Foreskin keratinocyte (primary cell): ENCODE measurements at places on chromosomes 1 and 21. TPM values are rescaled to one million over a fixed set of nuclear protein-coding genes. Genes with fewer than 3 reads are reported as not detected.

NRDC gene
- 146 and 157 TPM in 2 replicates for total RNA-seq

- DNase-seq = no peak
Observed at GRCh38 chr1:109208394-109208793, 5.3 kb upstream of the SARS1 start.

DNA sequence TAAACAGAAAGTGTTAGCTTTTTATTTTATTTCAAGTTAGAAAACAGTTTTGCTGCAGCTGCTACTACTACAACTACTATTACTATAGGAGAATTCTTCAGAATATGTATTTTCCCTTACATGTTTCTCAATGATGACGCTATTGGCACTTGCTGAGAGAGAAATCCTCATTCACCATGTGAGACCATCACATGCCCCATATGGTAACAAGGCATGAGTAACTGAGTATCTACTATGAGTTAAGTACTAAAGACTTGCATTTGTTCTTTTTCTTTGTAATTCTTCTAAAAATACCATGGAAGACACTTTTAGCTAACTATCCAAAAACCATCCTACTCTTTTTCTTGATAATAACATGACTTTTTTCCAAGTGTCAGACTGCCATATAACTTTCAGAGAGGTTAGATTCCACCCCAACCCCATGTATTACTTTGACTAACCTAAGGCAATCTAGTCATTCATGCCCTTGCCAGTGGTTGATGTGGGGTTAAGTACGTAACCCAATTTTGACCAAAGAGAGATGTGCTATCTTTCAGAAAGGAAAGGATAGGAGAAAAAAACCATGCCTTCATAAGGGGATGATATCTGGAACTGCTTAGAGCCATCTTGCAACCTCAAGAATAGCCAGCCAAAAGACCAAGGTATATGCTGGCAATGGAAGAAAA, 42.9 kb downstream of the COP1 start:
- DNase-seq = no peak

MORC3 gene
- total RNA-seq = 34.6 and 35.3 TPM in 2 replicates

DNA sequence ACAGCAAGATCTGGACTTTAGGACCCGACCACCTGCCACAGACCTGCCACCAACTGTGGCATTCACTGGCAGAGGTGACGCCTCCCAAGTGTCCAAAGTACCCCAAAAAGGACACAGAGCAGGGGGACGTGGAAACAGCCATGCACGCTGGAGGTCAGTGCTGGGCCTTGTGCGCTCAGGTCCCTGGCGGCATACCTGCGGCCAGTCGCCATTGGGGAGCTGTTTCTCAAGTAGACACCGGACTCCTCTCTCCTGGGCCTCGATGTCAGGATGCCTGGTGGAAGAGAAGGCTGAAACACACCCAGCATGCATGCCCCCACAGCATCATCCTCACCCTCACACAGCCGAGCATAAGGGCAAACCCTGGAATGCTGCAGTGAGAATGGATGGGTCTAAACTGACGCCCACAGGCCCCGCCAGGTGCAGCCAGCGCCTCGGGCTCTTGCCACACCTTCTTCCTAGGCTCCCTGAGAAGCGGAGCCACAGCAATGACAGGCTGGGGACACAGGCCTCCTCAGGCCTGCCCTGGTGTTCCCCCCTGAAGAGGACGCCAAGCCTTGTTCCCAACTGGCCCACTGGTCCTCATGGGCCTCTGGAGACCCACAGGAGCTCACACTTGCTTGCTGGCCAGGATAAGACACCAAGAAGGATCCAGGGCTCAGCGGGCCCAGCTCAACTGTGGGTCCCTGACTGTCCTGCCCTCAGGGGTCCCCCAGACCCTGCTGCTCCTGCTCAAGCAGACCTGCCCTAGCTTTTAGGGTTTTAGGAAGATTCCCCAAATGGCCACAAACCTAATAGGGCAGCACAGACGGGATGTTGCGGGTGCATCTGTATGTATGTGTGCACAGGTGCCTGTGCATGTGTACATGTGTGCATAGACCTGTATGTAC, 7.7 kb upstream of the SPATC1L start:
- DNase-seq = no peak

DNA sequence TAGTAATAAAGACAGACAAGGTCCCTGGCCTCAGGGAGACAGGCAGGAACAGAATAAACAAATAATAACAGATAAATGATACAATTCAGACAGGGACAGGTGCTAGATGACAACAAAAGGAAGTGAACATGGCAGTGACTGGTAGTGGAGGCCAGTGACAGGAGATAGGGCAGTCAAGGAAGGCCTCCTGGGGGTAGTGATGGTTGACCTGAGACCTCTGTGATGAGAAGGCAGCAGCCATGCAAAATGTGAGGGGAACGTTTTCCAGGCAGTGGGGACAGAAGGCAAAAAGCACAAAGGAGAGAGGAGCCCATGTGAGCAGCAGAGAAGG, 18.5 kb downstream of the OPTC start:
- no peak for DNase-seq

POGK gene
- 33.0 and 35.4 TPM in 2 replicates for total RNA-seq

DNA sequence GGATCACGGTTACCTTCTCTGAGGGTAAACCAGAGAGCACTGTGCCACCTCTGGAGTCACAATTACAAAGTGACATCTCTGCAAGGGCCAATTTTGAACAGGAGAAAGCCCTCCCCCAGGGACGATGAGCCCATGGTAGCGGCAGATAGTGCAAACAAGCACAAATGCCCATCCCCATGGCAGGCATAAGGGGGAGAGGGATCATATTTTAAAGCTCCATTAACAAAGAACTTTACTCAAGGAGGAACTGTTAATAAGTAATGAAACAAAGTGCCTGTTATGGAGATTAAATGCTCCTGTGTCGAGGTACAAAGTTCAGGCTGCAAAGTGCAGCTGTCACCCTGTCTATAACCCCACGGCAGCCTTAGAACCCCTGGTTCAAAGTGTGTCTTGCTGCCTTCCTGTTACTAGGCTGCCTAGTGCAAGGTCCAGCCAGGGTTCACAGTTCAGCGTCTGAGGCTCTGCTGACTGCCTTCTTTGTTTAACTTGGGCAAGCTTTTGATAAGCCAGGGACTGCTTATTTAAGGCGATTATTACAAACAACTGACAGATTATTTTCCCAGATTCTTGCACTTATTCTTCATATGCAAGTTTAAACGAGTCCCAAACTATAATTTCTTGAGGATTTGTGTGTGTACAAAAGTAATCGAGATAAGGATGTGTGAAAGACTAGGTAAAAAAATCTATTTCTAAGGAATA, 75.7 kb upstream of the NRIP1 start:
- no peak for DNase-seq

- DNase-seq = no peak
Observed at GRCh38 chr1:86239894-86240293, 83.3 kb upstream of the COL24A1 start.

GRCh38 chr1:64572222-64572900, 102.4 kb downstream of the CACHD1 start:
- no peak for DNase-seq

DNA sequence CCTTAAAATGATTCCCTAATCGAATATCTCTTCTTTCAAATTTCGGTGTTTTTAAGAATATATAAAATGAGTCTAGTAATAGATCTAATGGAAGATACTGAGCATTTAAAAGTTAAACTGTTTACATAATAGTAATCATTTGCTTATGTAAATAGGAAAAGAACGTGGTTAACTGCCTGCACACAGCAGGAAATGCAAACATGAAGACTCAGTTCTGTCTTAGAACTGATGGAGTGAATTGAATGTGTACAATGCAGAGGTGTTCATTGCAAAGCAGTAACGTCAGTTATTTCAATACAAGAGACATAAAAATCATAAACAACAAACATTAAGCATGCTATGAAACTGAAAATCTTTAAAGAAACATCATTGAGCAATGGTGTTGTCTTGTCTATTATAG, 359.4 kb upstream of the ADAMTS5 start:
- DNase-seq = no peak
